ENCODE measurements at places on chromosomes 7 and 10.

- peak; percentile 88 for DNase-seq
Observed at GRCh38 chr10:125084191-125084613, 76.2 kb downstream of the CTBP2 start.

GRCh38 chr10:96096958-96097357 lies 33.1 kb upstream of the ZNF518A start:
- no peak for DNase-seq

- DNase-seq = peak; percentile 37
Observed at GRCh38 chr10:132679640-132680039, 106.3 kb downstream of the NKX6-2 start.

- DNase-seq = no peak
Observed at GRCh38 chr7:51789489-51789888, 472.9 kb upstream of the COBL start.

GRCh38 chr10:69908124-69908523 lies 106.4 kb downstream of the COL13A1 start:
- DNase-seq = no peak

DNA sequence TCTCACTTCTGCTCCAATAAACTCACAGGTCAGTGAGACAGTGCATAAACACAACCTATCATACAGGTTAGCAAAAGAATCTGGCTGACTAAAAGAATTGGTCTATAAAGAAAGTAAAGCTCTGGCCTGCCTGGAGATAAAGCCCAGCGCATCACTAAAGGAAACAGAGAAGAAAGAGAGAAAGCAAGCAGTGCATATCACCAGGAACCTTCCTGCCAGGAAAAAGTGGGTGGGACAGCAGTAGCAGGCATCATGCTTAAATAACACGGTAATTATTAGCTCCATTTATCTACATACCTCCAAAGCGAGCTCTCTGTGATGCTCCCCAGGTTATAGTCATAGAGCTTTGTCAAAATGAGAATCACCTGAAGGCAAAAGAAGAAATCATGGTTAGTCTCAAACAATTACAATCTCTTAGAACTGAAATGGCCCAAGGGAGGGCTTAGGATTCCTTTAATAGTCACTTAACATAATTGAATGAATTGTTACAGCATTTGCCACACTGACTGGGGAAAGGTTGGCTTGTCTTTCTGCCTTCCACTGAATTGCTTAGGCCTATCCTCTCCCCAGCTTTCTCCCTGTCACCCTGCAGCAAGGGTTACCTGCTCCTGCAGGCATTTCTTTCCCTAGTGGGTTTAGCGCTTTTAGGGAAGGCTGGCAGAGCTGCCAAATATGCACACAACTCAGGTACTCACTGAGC lies 208.1 kb downstream of the SORCS1 start:
- DNase-seq = no peak

- no peak for DNase-seq
Observed at GRCh38 chr10:129552119-129552518, 85.1 kb downstream of the MGMT start.

DNA sequence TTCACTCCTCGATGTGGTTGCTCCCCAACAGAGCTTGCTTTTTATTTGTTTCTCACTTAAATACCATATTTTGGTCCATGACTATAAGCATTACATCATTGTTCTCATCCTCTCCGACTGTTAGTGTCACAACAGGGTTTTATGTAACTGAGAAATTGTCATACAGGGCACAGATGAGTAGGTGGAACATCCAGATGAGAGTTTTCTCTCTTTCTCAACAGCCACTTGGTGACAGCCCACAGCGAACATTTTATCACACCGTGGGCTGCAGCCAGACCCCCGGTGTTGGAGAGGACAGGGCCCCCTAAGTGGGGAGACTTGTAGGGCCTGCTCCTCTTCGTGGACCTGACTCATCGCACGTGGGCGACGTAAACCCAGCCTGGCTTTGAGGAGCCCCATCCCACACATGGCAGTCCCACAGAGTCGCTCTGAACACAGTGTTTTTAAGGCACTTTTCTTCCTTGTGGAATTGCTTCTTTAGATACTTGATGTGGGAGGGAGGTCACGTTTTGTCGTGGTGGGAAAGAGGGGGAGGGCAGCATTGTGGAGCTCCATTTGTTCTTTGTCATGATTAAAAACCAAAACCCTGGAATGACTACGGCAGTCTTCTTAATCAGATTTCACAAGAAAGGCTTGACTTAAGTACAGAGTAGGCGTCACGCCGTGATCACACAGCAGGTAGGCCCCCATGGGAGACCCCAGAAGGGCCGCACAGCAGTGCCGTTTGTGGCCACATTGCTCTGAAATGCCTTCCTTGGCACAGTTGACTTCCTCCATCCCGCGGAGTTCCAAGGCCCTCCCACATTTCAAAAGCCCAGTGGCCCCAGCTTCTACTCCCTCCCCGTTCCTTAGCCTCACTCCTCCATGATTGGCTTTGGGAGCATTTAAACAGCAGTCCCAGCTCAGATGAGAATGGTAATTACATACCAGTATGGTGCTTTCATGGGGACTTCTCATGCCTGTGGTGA lies 220.6 kb downstream of the CCDC3 start:
- no peak for DNase-seq

DNA sequence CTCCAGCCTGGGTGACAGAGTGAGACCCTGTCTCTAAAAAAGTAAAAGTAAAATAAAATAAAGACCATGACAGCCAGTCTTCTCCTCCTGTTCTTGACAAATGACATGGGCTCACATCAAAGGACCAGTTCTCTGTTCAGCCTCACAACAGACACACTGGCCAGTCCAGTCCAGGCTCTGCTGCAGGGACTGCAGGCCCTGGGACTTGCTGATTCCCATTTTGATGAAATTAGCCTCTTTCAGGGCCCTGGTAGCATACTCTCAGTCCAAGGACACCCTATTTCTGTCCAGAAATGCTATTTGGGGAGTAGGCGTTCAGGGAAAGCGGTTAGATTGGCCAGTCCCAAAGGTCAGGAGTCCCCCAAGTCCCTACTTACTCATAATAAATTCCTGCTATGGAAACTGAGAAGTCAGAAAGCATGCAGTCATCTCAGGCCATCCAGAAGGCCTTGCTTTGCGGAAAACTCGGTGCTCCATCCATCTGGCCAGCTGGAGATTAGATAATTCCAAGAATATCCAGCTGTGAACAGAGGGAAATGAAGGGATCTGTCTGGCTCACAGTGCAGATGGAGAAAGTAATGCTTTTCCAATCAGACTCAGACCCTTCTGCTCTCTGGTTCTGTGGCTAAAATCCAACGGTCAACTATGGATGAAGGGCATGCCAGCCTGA lies 74.4 kb downstream of the RAB11FIP2 start:
- no peak for DNase-seq

- no peak for DNase-seq
Observed at GRCh38 chr7:141333459-141333858, 217.8 kb upstream of the AGK start.

GRCh38 chr7:156101355-156101754 lies 289.1 kb upstream of the SHH start:
- no peak for DNase-seq

DNA sequence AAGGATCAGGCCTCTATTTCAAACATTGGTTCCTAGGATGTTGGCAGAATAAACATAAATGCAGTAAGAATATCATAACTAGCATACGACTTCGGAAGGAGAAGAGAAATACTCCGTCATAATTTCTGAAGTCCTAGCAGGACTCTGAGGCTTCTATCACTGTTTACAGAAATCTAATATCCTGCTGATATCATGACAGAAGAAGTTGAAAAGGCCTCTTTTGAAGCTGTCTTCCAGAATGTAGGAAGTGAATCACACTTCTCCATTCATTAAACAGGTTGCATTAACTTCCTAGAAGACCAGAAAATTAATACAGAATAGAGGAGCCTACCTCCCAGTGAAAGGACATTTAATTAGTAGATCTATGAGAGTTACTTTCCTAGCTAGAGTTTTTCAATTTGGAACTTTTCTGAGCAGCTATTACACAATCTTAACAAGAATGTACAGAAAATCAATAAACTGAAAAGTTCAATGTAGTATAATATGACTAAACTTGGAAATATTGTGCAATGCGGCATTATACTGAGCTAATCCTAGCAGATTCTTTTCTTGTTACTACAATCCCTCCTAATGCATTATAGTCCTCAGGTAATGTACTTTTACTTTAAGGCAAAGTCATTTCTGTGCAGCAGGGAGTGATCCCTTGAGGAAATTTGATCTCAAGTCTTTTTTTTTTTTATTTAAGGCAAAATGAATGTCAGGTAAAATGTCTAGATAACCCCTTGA lies 622.6 kb upstream of the CELF2 start:
- DNase-seq = no peak

DNA sequence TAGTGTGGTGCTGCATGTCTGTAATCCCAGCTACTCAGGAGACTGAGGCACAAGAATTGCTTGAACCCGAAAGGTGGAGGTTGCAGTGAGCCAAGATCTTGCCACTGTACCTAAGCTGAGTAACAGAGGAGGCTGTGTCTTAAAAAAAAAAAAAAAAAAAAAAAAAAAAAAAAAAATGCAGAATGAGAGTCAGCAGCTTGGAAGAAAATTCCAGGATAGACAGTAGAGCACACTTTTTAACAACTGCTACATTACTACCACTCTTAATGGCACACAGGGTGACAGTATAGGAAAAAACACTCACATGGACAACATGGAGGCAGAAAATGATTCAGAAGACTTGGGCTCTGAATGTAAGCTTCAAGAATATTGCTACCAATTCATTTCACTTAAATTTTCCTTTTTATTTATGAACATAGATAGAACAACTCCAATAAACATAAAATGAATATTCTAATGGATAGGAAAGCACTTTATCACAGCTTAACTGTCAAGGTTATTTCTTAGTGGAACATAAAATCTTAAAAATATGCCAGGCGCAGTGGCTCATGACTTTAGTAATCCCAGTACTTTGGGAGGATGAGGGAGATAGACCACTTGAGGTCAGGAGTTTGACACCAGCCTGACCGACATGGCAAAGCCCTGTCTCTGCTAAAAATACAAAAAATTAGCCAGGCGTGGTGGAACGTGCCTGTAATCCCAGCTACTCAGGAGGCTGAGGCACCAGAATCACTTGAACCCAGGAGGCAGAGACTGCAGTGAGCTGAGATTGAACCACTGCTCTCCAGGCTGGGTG lies 31.5 kb downstream of the CHCHD3 start:
- no peak for DNase-seq

GRCh38 chr7:157784979-157785441 lies 448.2 kb downstream of the DNAJB6 start:
- no peak for DNase-seq

DNA sequence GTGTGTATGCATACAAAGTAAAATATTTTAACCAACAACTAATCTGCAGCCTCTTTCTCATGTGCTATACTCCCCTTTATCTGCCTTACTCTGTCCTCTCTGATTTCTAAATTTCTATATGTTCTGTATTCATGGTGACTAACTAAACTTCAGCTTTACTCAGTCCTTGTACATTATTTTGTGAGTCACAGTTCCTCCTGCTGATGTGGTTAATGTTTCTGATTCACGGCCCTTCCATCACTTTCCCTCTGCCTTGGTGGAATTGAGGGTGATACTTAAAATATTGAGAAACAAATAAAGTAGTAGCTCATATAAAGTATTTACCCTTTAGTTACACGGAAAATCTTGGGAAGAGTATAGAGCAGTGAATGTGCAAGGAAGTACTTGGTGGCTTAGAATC lies 899.1 kb upstream of the ZWINT start:
- DNase-seq = no peak

- DNase-seq = no peak
Observed at GRCh38 chr7:8042796-8043535, 74.4 kb downstream of the GLCCI1 start.

DNA sequence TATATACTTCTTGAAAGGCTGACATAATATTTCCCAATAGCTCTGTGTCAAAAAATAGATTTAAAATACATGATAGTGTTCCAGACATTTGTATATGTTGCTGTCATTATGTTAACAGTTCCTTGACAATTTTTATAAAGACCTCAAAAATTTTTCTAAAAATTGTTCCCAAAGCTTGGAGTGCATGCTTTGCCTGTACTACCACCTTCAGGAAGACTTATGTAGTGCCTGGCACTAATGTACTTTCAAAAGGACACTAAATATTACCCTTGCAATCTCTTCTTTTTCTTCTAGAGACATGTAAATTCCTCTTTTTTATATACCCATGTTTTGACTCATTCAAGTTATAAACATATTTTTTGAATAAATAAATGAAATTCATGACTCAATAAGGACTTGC lies 48.0 kb upstream of the SP8 start:
- DNase-seq = no peak

- no peak for DNase-seq
Observed at GRCh38 chr10:84337199-84337598, 8.8 kb downstream of the CCSER2 start.

DNA sequence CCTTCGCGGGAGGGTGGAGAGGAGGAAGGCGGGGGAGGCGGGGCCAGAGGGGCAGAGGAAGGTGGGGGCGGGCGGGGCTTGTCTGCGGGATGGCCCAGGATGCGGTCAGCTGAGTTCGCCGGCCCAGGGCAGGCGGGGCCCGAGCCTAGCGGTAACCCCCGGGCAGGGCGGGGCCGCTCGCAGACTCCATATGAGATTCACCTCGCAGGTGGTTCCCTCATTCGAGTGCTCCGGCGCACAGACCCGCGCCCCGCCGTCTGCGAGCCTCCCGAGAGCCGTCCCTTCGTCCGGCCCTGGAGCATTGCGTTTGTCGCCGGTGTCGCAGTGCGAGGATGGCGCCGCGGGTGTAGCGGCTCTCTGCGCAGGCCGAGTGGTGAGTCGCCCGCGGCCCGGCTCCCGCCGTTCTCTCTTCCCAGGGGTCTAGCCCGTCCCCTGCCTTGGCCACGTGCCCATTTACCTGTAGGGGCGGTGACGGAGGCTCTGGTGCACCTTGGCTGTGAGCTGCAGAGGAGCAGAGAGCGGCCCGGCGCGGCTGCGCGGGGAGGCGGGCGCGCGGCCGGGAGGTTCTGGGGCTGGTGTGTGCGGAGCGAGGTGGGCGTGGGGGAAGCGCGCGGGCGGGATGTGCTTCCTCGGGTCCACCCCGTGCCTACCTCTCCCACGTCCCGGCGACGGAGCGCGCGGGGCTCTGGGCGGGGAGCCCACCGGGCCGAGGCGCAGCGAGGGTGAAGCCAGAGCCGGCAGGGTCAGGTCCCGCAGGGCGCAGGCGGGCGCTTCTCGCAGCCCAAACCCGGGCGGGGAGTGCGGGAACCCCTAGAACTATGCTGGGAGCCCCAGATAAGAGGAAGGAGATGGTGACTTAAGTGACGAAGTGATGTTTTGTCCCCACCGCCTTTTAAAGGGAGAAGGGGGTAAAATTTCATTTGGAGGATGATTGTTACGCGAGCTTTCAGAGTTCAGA lies at the start of gene UPP1:
Gene UPP1, plus strand, starts transcription at position 220 of the 958 bp plus-strand sequence. CDS start 5,519 bp downstream, outside the sequence.
- peak; percentile 98 for DNase-seq

DNA sequence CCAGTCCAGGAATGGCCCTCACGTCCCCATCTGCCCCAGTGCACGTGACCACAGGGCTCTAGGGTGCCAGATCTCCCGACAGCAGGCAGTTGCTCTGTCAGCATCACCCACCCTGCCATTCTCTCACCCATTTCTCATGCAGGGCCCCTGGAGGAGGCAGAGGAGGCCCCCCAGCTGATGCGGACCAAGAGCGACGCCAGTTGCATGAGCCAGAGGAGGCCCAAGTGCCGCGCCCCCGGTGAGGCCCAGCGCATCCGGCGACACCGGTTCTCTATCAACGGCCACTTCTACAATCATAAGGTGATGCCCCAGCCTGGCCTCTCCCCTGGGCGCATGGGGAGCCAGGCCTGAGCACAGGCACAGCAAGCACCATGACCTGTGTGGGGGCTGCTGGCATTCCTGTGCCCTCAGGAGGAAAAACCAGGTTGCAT lies 6.1 kb upstream of the DEPP1 start:
- no peak for DNase-seq

All from posterior vena cava (tissue), 2 donors.